ENCODE measurements at places on chromosomes 7 and 10.

DNA sequence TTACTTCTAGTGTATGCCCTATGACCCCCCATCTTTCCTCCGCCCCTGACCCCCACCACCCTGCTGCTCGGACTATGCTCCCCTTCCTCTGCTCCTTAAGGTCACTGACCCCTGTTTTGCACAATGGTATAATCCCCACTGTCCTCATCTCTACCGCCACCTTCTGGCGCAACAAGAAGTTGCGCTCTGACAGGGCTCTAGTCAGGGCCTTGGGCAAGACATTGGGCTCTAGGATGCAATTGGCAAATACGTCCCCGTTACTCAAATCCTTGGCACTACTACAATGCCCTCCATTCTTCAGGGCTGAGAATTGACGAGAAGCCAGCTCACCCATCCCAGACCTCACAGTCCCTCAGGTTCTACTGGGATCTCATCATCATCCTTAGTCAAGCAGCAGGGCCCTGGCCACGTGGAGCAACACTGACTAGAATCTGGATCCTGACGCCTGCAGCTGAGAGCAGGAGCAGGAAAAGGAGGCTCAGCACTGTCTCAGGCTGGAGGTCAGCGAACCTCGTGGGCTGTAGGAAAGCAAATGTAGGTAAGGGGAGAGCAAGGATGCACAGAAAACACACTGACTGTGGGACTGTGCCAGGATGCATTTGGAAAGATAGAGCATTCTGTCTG is 10.6 kb downstream of the LRIT2 start:
- DNase-seq = no peak

DNA sequence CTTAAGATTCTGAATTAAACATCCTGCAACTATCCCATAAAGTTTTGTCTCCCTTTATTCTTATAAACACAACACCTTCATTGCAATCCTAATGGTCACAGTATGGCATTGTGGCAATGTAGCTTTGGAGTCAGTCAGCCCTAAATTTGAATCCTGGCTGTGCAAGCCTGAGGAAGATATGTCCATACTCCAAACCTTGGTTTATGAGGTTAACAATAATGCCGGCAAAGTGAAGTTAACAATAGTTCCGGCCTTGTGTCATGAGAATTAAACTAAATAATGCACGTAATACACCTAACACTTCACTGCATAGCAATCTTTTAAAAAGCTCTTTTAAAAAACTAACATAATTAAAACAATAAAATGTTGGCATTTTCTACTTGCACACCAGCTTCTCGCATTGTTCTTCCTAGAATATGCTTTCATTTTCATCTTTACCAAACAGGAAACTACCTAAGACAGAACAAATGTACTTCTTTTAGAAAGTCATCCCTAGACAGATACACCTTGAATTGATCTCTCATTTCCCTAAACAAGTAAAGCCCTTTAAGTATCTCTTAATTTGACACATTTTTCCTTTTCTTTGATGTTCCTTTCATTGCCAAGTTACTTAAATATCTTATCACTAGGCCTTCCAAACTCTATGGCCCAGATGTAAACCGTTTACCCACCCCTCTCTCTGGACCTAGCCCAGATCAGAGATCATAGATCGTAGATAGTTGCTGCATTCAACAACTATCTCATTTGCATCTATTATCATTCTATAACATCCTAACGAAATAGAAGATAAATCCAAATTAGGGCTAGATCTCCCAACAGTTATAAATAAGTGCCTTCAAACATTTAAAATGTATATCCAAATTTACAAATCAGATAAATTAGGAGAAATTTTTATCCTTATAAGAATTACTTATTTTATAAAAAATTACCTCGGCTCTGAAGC is 66.7 kb downstream of the CREB3L2 start:
- no peak for DNase-seq

- DNase-seq = no peak
These were observed 1.9 kb downstream of the SEMA4G start for GRCh38 chr10:100970914-100971811.

GRCh38 chr7:100367676-100368613 is 5.3 kb upstream of the PILRA start:
- no peak for DNase-seq

DNA sequence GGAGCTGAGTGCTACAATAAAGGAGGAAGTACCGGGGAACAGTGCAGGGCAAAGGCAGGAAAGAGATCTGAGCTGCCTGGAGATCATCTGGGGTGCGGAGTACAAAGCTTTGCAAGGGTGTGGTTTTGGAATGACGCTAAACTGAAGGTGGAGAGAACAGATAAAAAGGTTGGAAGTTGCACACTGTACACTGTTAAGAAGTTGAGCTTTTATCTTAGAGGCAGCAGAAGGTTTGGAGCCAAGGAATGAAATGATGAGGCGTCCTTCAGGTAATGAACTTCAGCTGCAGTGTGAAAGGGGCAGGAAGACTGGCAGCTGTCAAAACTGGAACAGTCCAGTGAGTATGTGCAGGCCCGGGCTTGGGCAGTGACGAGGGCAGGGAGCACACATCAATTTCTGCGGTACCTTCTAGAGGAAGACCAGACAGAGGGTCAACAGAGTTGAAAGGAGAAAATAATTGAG is 7.2 kb upstream of the ANKRD61 start:
- no peak for DNase-seq

GRCh38 chr10:95268438-95268837 is 22.4 kb downstream of the PDLIM1 start:
- DNase-seq = no peak

DNA sequence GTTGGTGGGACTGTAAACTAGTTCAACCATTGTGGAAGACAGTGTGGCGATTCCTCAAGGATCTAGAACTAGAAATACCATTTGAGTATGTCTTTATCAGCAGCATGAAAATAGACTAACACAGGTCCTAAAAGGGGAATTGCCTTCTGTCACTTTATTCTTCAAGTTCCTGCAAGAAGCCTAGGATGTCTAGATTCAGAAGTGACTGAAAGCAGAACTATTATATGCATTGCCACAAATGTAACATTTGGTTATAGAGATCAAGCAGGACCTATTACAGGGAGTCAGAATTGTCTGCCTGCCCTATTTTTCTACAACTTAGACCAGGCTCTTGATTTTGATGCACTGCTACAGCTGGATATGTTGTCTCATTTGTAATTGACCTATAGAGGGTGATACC is 364.7 kb downstream of the SORCS1 start:
- no peak for DNase-seq

- no peak for DNase-seq
These were observed 8.0 kb downstream of the DLX5 start for GRCh38 chr7:97016381-97017191.

- no peak for DNase-seq
These were observed 111.0 kb downstream of the SMURF1 start for GRCh38 chr7:99032928-99033327.

- DNase-seq = no peak
These were observed 127.6 kb downstream of the TNS3 start for GRCh38 chr7:47454069-47454973.

DNA sequence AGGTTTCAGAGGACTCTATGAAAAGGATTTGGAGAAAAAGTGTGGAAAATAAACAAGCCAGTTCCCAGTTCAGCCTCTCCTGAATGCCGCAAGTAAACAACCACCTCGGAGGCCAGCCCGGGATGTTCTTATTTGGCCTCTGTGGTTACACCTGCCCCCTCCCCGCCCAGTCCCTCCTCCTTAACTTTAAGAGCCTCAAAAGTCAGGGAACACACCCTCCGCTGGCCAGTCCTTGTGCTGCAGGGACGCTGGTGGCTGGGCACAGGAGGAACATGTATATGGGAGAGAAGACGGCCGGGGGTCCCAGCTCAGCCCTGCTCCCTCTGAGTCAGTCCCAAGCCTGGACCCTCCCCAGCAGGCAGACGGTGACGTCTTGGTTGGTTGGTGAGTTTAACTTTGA is 6.1 kb downstream of the CHST3 start:
- DNase-seq = no peak

- no peak for DNase-seq
These were observed 66.9 kb downstream of the FOXL3 start for GRCh38 chr7:356691-357462.

DNA sequence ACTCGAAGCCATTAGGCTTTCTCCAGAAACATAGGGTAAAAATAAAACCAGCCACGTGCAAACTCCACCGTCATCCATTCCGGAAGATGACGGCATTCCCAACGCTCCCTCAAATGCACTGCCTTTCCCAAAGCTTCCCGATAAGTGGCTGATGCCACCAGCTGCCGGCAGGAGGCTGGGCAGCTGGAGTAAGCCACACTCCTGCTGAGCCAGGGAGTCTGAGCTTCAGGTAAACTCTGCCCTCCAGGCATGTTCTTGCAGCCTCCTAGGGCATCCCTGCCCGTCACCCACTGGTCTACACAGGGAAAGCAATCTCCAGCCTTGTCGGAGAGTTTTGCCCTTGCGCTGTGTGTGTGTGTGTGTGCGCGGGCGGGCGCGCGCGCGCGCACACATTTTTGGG is 40.5 kb upstream of the TMEM273 start:
- DNase-seq = no peak

GRCh38 chr7:75866489-75867389 is 12.1 kb upstream of the RHBDD2 start:
- no peak for DNase-seq

GRCh38 chr7:21939136-21939857 is 6.4 kb downstream of the CDCA7L start:
- no peak for DNase-seq

- no peak for DNase-seq
These were observed 961.8 kb upstream of the CELF2 start for GRCh38 chr10:10055656-10056442.

GRCh38 chr7:80420876-80421275 is 91.0 kb downstream of the GNAT3 start:
- no peak for DNase-seq

DNA sequence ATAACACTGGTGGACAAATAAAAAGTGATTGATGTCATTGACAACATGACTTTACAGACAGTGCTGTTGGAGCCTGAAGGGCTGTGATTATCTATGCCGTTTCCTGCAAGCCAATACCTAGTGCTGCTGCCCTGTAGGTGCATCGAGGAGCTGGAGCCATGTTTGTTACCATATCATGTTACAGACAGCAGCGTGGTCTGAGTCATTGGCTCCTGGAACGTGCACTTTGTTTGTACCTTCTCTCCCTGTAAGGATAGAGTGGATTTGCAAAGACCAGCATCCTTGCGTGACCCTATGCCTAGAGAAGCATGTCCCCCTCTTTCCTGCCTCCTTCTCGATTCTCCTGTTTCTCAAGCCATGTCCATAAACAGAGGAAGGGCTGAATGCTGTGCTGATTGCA is 597.2 kb downstream of the TYW1 start:
- no peak for DNase-seq

GRCh38 chr10:84235096-84235495 is 6.2 kb downstream of the LRIT1 start:
- DNase-seq = no peak

GRCh38 chr10:34528320-34528719 is 286.8 kb downstream of the PARD3 start:
- DNase-seq = no peak

- DNase-seq = no peak
These were observed 30.3 kb downstream of the ANKMY2 start for GRCh38 chr7:16615228-16615627.

- no peak for DNase-seq
These were observed 1195.4 kb upstream of the LRRN3 start for GRCh38 chr7:109895536-109895935.

DNA sequence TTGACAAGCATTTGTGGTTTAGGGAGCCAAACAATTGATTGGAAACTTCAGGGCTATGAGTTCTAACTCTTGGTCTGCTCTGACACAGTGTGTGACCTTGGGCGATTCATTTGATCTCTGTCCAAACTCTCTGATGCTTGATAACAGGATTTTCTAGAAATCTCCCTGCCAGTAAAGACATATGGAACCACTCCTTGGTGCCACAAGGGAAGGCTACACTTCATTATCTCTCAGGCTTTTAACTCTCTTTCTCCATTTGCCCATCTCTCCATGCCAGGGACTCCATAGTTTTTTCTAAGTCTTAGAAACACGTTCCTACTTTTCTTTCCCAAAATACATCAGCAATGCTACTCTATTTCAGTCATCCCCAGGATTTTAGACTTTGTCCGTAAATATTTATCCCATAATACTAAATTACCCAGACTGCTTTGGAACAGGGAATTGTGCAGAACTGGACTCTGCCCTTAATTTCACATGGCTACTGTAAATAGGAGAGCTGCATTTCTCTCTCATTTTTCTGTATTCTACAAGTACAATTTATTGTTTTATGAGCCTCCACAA is 488.2 kb downstream of the SUGCT start:
- no peak for DNase-seq

GRCh38 chr10:132703419-132704007 is 82.4 kb downstream of the NKX6-2 start:
- no peak for DNase-seq

- no peak for DNase-seq
These were observed 107.7 kb downstream of the ICA1 start for GRCh38 chr7:8154272-8154671.

- no peak for DNase-seq
These were observed 38.7 kb downstream of the CDK6 start for GRCh38 chr7:92797693-92798092.

- DNase-seq = no peak
These were observed 77.6 kb upstream of the NME8 start for GRCh38 chr7:37770838-37771237.

DNA sequence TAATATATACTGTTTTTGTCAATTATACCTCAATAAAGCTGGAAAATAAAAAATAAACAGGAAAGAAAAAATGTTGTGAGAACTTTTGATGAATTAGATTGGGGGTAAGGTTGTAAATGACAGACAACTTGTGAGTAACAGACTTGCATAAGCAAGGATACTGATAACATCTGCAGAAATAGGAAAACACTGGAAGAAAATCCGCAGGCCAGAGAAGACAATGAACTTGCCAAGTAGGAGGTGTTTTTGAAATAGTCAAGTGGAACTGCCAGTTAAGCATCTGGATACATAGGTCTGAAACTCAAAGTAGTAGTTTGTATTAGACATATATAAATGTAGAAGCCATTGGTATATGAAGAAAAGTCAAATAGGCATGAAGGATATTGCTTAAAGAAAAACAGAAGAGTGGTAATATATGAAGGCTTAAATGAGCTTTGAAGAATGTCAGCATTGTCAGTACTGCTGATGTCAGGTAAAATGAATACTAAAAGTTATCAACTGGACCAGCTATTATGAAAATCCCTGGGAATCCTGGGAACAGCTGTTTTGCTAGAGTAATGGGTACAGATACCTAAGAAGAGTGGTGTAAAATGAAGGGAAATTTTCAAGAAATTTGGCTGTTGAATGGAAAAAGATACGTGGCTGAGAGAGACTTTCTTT is 58.7 kb downstream of the DNAJC1 start:
- DNase-seq = no peak

DNA sequence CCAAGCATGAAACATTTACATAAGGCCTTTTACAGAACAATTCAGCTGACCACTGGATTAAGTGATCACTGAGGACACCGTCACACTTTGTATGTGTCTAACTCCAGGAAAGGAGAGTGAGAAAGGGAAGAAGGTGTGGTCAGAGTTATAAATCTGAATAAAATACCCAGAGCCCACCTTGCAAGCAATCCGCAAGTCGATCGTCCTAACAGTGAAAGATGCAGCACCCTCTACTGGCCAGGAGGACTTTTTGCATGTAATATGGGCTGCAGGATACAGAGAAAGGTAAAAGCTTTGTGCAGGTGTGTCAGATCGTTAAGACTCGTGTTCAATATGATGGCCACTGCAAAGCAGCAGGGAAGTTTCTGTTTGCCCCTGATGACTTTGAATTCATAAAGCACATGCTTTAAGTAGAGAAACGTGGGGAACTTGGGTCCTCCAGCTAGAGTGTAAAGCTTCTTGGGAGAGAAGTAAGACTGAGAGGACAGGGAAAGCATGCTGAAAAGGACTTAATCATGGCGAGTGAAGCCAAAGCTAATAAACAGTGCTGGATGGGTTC is 68.5 kb upstream of the BMPER start:
- no peak for DNase-seq

GRCh38 chr10:4661511-4662255 is 164.3 kb upstream of the AKR1E2 start:
- DNase-seq = no peak
